NCI-H748 treated with DMSO at 0.1 percent for 48 hours (cell line): ENCODE measurements at places on chromosomes 1 and 21.

- no peak for DNase-seq
These were observed 64.2 kb upstream of the LYPLAL1 start for GRCh38 chr1:219109424-219110018.

- no peak for DNase-seq
These were observed 51.7 kb downstream of the COL18A1 start for GRCh38 chr21:45456584-45457160.

- no peak for DNase-seq
These were observed 328.1 kb upstream of the SNX7 start for GRCh38 chr1:98333406-98333805.

DNA sequence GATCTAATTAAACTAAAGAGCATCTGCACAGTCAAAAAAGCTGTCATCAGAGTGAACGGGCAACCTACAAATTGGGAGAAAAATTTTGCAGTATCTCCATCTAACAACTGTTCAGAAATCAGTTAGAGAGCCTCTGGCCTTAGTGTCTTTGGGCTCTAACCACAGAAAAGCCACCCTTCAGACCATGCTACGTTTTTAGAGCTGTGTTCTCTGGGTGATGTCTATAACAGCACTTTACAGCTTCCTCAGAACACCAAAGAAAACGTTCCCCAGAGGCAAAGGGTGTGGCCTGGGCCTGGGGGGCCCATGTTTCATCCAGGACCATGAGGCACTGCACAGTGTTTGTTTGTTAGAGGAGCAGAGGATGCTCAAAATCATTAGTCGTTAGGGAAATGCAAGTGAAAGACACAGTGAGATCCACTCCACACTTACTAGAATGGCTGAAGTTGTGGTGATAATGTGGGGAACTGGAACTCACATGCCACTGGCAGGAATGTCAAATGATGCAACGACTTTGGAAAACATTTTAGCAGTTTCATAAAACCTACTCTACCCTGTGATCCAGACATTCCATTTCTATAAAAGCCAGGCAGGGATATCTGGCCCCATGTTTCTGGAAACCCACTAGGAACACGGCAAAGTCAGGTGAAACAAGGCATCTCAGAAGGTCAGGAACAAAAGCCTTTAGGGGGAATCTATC, 250.4 kb upstream of the HOOK1 start:
- no peak for DNase-seq

- DNase-seq: no peak
These were observed 28.0 kb upstream of the H3-3A start for GRCh38 chr1:226034482-226034881.
